DMS 273 treated with DMSO at 0.1 percent for 48 hours (cell line): ENCODE measurements at places on chromosomes 1 and 21.

DNA sequence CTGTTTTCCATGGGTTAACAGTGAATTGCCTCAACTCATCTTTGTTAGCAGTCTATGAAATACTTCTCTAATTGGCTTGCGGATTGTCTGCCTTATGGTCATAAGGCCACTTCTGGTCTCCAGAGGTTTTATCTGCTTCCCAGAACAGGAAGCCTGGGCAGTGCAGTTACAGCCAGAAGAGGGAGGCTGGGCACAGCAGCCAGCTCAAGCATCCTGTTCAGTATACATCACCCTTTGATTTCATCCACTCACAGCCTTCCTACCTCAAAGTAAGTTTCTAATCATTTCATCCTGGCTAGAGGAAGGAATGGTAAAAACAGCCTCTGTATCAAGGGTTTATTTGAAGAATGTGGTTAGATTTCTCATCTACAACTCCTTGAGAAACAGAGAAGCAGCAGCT is 311.5 kb upstream of the DEPDC1 start:
- no peak for DNase-seq

DNA sequence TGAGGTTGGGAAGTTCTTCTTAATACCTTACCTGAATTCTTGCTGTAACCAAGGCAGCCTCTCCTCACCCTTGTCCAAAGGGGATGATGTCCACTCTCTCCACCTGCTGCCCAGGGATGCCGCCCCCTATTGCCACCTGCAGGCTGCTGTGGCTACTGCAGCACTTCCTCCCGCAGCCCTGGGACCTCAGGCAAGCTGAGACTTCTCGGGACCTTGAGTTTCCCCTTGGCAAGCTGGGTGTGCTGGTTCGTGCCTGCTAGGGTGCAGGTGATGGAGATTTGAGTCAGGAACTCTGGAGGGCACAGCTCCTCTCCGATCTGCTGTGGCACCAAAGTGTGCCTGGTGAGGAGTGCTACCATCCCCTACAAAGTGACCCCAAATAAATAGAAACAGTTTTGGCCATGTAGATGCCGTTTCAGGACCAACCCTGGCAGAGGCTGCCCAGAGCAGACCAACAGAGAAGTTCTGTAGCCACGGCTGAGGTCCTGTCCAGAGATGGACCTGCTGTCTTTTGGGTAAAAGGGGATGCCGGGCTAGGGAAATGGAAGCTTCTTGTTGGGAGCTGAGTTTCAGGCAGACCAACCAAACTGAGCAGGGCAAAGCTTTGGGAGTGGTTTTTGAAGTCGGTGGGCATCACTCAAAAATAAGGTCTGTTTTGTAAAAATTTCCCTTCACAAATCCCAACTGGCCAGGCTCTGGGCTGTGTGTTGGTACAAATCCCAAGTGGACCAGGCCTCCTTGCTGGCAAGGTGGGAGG is 31.7 kb downstream of the RUNX3 start:
- no peak for DNase-seq

DNA sequence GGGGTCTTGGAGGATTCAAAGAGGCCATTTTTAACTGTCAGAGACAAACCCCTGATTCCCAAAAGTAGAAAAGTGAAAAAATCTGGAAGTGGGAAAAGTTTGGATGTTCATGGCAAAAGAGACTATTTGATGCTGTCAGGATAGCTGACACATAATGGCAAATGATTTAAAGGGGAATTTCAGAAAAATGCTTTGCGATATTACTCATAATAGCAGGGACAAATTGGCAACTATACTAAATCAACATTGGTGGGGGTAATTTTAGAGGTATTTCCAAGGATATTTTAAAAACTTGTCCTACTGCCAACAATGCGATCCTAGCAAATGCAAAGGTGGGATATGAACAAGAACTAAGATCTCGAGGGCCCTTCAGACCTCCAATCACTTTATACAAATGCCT is 5.3 kb upstream of the GSTM4 start:
- no peak for DNase-seq

DNA sequence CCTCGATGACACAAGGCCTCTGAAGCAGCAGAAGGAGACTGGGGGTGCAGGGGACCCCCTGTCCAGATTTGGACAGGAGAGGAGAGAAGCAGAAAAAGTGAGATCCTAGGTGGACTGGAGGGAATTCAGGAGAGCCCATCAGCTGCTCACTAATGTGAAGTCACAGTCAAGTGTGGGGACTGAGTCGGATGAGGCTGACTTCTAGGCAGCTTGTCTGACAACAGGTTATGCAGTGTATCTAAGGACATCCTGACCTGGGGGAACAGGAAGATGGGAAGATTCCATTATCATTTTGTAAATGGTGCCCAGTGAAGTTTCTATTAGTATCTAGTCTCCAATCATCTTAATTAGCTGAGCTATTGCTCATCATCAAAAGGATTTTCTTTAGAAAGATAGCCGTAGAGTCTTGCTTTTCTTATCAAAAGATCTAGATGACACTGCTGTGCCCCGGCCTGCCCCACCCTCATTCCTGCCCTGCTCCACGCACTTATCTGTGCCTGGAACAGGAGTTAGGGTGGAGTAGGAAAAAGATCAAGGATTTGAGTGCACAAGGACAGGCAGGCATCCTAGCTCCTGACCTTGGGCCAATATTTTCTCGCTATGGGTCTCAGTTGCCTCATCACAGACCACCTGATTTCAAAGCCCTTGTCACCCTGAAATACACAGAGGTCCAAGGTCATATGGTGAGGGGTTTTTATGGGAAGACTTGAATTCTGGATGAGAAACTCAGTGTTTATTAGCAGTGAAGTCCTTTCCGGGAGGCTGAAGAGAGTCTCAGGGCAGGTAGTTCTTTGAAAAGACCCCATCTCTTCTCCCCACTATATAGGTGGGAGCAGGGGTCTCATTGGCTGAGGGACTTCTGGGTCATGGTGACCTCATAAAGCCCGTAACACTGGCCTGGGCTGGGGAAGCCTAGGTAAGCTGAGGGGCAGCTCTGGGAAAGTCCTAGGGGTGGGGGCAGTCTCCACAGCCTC is at the start of gene MROH7:
Gene MROH7 (plus strand): TSS at position 924 of the 974 bp plus-strand sequence. CDS start 11,141 bp downstream, outside the sequence.
- DNase-seq = no peak

DNA sequence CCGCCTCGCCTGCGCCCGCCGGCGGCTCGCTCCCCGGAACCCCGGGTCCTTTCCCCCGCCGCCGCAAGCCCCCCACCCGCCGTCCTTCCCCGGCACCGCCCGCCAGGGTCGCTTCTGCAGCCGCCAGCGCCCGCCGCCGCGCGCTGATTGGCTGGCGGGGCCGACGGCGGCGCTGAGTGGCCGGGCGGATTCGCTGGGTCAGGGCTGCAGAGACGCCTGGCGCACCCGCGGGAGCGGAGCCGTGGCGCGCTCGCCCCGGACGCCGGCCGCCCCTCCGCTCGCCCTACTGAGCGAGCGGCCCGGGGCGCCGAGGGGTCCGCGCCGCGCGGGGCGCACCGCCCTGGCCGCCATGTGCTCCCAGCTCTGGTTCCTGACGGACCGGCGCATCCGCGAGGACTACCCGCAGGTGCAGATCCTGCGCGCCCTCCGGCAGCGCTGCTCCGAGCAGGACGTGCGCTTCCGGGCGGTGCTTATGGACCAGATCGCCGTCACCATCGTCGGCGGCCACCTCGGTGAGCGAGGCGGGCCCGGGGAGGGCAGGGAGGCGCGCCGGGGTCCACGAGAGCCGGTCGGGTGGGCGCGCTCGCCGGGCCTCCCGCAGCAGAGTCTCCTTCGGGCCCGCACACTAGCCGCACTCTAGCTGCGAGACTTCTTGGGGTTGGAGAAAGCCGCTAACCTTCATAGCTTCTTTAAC is at the start of gene RIMKLA:
Gene RIMKLA (plus strand): TSS at position 207 of the 694 bp plus-strand sequence. CDS start 143 bp downstream, at position 350.
- DNase-seq = peak; percentile 12

- DNase-seq = no peak
These were observed 140.7 kb upstream of the WNT4 start for GRCh38 chr1:22283596-22283995.

DNA sequence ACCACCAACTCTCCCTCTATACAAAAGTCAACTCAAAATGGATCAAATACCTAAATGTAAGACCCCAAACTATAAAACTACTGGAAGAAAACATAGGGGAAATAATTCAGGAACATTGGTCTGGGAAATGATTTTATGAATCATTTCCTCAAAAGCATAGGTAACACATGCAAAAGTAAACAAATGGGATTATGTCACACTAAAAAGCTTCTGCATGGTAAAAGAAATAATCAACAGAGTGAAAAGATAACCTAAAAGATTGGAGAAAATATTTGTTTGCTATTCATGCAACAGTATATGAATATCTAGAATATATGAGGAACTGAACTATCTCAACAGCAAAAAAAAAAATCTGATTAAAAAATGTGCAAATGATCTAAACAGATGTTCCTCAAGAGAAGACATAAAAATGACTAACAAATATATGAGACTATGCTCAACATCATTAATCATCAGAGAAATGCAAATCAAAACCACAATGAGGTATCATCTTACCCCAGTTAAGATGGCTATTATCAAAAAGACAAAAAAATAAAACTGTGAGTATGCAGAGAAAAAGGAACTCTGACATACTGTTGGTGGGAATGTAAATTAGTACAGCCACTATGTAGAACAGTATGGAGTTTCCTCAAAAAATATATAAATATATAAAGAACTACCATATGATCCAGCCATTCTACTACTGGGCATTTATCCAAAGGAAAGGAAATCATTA is 47.8 kb downstream of the VCAM1 start:
- DNase-seq = no peak

DNA sequence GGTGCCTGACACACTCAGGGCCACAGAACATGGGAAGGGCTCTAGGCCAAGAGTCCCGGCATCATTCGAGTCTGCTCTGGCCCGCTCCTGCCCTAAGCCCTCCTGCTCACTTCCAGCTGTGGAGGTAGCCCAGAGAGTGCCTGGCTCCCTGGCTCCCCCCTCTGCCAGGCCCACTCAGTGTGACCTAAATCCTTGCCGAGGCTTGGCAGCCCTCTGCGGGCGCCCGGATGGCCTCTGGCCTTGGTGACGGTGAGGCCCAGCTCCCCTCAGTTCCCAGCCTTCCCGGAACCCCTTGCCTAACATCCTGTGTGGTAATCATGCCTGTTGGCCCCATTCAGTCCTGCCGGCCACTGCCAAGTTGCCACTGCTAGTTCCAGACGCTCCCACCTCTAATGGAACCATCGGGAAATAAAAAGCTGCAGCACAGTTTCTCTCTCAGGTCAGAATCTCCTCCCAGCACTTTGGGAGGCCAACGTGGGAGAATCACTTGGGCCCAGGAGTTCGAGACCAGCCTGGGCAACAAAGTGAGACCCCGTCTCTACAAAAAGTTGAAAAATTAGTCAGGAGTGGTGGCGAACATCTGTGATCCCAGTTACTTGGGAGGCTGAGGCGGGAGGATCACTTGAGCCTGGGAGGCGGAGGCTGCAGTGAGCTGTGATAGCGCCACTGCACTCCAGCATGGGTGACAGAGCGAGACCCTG is 1.2 kb upstream of the H6PD start:
- no peak for DNase-seq

GRCh38 chr1:11238311-11238710 is 24.0 kb downstream of the MTOR start:
- no peak for DNase-seq

GRCh38 chr1:162008799-162009198 is 14.9 kb downstream of the OLFML2B start:
- DNase-seq = no peak
